Stimulated activated CD4-positive, alpha-beta T cell treated with anti-CD3 and anti-CD28 coated beads, Interleukin-1b, Interleukin-23, amount 100 ng/mL, for 48 hours (primary cell): ENCODE measurements at places on chromosomes 1 and 21.
A peak's percentile ranks its signal among the peaks of the same experiment; 100 is the strongest.

DNA sequence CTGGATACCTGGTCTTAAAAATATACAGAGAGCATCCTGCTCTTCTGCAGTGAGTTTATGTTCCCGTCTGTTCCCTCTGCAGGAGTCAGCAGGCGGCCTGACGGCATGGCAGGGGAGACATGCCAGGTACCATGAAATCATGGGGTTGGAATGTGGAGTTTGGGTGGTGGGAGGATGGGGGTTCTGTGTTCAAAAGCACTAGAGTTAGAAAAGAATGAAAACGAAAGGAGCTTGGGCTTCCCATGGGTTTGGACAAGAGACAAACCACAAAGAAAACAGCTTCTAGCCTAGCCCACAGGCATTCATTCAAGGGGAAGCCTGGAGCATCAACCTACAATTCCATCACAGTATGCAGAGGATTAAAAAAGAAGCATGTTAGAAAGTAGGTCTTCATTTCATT is 59.9 kb downstream of the WARS2 start:
- no peak for DNase-seq

GRCh38 chr1:155062702-155063411 is 683 bp upstream of the EFNA4 start:
- DNase-seq, result peak; percentile 80

GRCh38 chr1:37549341-37549740 is 4.8 kb downstream of the SNIP1 start:
- DNase-seq, result no peak

DNA sequence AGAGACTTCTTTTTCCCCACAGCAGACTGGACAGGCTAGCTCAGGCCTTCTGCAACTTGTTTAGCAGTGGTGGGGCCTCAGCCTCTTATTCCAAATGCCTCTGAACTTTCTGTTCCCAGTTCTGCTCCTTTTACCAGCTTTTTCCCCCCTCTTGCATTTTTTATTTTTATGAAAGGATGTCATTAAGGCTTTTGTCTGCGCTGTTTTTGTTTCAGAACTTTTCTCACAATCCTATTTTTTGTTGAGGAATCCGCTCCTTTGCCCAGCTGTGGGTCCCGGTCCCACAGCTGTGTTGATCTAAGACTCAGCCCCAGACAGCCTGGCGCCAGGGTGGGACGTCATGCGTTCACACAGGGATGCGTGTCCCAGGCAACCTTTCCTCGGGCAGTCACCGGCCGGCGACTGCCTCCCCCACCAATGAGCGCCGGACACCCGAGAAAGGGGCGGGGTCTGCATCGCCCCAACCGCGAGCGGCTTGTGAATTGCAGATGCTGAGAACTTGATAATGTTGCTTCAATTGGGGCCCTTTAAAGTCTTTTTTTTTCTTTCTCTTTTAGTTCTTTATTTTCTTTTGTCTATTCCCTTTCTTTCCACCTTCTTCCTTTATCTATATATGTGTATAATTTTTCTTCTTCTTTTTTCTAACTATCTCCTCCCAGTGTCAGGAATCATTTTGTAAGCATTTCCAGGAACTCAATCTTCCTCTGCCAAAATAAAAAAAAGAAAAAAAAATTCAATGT is 3.0 kb upstream of the ID3 start:
- peak; percentile 33 for DNase-seq

- DNase-seq, result peak; percentile 57
Measured at GRCh38 chr1:22976461-22977243, 4.0 kb upstream of the LACTBL1 start.

GRCh38 chr1:202438393-202439174 is 90.1 kb downstream of the PPP1R12B start:
- no peak for DNase-seq

DNA sequence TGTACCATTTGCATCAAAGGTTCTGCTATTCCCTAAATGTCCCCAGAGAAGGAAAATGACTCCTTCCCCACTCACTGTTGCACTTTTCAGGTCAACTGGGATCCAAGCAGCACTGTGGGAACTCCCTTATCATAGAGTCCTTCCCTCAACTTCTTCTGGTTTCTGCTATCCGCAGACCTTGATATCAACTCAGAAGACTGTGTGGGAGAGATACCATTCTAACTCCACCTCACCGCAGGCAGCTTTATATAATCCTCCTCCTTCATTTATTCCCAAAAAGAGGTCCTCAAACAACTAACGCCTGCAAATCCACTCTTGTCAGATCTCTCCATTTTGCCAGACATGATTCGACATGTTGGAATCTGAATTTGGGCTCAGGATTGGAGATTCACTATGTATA is 27.3 kb downstream of the LHX9 start:
- no peak for DNase-seq

DNA sequence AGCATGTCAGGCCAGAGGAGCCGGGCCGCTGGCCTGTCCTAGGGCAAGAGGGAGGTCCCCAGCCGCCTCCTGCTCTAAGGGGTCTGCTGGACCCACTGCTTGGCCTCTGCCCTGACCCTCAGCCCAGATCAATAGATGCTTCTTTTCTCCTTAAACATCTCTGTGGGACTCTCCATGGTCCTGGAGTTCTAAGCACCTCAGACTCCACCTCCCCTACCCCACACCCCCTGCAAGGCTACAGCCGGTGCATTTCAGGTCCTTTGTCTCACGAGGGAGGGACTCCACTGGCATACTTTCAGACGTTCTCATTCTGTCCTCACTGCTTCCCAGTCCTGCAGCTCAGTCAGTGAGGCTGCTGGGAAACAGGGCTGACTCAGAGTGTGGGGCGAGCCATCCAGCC is 11.0 kb downstream of the CNTN2 start:
- no peak for DNase-seq

DNA sequence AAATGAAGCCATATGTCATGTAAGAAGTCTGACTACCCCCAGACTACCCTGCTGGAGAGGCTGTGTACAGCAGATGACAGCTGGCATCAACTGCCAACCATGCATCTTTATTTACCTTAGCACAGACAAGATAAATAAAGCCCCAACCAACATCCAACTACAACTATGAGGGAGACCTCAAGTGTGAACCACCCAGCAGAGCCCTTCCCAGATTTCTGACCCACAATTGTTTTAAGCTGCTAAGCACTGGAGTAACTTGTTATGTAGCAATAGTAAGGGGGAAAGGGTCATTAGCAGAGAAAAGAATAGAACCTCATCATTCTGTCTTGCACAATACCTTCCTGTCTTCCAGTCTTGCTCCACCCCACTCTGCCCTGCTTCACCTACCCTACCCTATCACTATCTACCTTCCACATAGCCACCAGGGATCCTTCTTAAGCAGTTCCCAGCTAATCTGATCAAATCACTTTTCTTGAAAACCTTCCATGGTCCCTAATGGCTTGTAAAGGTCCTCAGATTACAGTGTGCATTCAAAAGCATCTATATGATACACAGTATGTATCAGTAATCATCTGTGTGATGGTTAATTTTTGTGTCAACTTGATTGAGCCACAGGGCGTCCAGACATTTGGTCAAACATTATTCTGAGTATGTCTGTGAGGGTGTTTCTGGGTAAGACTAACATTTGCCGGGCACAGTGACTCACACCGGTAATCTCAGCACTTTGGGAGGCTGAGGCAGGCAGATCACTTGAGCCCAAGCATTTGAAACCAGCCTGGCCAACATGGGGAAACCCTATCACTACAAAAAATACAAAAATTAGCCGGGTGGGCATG is 19.6 kb upstream of the RBM15 start:
- DNase-seq, result no peak

GRCh38 chr1:178335426-178335825 is 161.3 kb downstream of the CLEC20A start:
- DNase-seq, result no peak

GRCh38 chr1:80776266-80776665 is 1024.5 kb upstream of the ADGRL2 start:
- DNase-seq, result no peak

GRCh38 chr21:36395353-36396111 is 10.3 kb downstream of the CHAF1B start:
- no peak for DNase-seq

- DNase-seq, result no peak
Measured at GRCh38 chr21:42498012-42498411, 2.0 kb upstream of the RSPH1 start.

DNA sequence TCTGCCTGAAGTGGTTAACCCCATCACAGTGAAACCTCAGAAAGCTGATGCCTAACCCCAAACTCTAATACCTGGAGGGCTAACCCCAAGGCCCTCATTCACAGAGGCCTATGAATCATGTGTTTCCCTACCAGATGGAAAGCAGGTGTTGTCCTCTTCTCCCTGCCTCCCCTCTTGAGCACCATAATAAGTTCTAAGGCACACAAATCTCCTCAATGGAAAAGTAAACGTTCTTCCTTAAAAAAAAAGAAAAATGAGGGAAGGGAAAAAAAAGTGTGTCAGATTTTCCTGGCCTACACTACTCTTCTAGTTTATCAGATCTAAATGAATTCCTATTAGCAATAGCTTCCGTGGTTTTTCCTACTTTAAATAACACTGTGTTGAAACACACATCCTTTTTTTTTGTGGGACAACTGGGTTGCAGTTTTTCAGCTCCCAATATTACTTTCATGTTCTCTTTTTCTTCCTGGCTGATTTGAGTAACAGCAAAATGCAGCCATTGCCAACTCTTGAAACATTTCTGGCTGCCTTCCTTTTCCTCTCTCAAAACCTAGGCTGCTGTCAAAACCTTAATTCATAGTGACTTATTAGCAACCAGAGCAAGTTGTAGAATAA is 43.2 kb downstream of the SLC44A3 start:
- DNase-seq, result no peak

DNA sequence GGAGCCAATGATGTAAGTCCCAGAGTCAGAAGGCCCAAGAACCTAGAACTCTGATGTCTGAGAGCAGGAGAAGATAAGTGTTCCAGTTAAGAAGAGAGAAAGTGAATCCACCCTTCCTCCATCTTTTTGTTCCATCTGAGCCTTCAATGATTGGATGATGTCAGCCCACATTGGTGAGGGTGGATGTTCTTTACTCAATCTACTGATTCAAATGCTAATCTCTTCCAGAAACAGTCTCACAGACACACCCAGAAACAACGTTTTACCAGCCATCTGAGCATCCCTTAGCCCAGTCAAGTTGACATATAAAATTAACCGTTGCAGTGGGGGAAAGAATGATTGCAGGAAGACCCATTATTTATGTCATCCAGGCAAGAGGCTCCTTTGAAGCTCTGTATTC is 16.5 kb upstream of the RNF220 start:
- no peak for DNase-seq

- DNase-seq, result no peak
Measured at GRCh38 chr1:15004396-15004795, 149.2 kb upstream of the TMEM51 start.

GRCh38 chr1:62022382-62022983 is 172.2 kb upstream of the L1TD1 start:
- DNase-seq, result no peak

DNA sequence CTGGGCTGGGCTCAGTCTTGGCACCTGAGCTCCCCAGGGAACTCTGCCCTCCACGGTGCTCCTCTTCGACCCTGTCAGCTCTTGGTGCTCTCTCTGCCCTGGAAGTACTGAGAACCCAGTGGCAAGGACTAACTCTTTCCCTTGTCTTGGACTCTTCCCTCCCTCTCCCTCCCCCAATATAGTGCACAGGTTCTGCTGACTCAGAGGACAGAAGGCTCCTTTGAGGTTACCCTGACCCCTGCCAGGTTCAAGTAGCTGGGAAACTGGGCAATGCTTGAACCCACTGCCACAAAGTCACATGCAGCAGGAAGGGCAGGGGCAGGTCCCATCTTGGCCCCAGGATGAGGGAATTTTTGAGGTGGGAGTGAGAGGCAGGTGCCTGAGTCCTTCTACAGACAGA is 20.3 kb downstream of the KCNQ4 start:
- DNase-seq, result no peak

GRCh38 chr1:194227161-194227560 is 1040.7 kb upstream of the B3GALT2 start:
- no peak for DNase-seq

DNA sequence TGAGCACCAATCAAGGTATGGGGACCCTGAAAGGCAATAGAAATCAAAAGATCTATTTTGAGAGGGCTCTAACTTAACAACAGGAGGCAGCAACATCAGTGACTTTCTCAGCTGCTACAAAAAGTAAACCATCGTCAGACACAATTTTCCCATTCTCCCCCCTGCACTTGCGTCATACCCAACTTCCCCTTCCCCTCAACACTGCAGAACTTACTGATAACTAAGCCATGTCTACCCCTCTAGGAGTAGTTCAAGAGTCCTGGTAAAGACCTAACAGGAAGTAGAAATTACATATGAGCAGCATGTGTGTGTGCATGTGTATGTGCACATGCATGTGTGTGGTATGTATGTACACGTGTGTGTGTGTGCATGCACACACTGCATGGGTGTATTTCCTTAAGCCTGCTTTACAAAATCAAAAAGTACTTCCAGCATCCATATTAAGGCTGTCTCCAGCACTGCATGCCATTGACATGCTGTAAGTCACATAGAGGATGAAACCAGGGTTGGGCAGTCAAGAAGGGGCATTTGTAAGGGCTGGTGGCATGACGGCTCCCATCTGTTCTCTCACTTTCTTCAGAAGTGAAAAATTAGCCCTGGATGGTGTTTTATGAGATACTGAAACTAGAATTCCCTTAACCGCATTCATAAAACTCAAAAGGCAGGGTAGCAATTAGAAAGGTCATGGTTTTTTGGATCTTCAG is 460.1 kb upstream of the RUNX1 start:
- DNase-seq, result no peak

GRCh38 chr1:23469372-23469982 is 14.5 kb downstream of the ASAP3 start:
- no peak for DNase-seq

DNA sequence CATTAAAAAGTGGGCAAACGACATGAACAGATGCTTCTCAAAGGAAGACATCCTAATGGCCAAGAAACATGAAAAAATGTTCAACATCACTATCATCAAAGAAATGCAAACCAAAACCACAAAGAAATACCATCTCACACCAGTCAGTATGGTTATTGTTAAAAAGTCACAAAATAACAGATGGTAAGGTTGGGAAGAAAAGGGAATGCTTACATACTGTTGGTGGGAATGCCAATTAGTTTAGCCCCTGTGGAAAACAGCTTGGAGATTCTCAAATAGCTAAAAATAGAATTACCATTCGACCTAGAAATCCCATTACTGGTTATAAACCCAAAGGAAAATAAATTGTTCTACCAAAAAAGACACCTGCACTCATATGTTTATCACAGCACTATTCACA is 369.4 kb downstream of the KCNH1 start:
- DNase-seq, result no peak

GRCh38 chr1:203799971-203800370 is 4.5 kb downstream of the ZBED6 start:
- DNase-seq, result no peak

GRCh38 chr1:111903871-111904449 is 85.5 kb downstream of the KCND3 start:
- no peak for DNase-seq

- no peak for DNase-seq
Measured at GRCh38 chr1:198798923-198799386, 160.1 kb downstream of the PTPRC start.
